ENCODE measurements at places on chromosomes 13 and 19.

DNA sequence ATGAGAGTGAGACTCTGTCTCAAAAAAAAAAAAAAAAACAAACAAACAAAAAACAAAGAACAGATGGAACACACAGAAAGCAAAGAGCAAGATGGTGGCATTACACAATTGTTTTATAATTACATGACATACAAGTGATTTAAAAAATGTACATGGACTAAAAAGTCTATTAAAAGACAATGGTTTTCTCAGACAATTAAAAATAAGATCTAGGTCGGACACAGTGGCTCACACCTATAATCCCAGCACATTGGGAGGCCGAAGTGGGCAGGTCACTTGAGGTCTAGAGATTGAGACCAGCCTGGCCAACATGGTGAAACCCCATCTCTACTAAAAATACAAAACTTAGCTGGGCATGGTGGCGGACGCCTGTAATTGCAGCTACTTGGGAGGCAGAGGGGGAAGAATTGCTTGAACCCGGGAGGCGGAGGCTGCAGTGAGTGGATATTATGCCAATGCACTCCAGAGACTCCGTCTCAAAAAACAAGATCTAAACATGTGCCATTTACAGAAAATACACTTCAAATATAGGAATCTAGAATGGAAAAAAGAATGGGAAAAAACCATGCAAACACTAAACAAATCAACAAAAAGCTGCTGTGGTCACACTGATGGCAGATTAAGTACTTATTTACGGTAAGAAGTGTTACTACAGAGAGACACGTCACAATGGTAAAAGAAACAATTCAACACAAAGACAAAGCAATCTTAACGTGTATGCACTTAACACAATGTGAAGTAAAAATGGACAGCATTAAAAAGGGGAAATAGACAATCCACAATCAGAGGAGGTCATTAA lies 26.7 kb downstream of the MIER2 start:
- no peak for DNase-seq

- DNase-seq: no peak
These were observed 175.2 kb downstream of the TDRD3 start for GRCh38 chr13:60572003-60572798.

DNA sequence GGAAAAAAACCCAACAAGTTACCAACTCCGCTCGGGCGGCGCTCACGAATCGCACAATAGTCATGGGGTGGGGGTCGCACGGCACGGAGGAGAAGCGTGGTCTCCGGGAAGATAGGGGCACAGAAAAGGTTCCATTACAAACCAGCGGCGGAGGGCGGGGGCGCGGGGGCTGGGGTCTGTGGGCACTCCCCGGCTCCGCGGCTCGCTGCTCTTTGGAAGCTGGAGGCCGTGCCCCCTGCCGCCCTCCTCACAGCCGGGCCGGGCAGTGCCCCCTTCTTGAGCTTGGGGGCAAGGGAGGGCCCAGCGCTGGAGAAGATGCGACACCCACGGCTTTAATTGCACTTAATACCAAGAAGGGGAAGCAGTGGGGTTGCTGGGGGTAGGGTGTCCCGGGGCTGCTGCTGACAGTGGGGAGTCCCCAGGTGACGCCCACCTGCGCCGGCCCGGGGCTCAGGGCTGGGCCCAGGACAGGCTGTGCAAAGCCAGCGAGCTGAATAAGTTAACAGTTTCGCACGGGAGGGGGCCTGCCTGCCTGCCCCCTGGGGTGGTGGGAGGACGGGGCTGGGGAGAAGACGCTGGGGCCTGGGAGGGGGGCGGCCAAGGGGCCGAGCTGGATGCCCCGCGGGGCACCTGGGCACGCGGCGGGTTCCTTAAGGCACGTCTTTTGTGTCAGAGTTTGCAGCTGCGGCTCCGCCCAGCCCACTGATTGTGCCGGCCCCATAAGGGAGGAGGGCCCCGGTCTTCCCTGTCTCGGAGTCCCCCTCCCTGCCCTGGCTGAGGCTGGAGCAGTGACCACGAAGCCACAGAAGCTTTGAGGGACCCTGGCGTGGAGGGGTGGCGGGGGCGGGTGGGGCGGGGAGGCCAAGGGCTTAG lies 9.8 kb downstream of the DCAF15 start:
- no peak for DNase-seq

DNA sequence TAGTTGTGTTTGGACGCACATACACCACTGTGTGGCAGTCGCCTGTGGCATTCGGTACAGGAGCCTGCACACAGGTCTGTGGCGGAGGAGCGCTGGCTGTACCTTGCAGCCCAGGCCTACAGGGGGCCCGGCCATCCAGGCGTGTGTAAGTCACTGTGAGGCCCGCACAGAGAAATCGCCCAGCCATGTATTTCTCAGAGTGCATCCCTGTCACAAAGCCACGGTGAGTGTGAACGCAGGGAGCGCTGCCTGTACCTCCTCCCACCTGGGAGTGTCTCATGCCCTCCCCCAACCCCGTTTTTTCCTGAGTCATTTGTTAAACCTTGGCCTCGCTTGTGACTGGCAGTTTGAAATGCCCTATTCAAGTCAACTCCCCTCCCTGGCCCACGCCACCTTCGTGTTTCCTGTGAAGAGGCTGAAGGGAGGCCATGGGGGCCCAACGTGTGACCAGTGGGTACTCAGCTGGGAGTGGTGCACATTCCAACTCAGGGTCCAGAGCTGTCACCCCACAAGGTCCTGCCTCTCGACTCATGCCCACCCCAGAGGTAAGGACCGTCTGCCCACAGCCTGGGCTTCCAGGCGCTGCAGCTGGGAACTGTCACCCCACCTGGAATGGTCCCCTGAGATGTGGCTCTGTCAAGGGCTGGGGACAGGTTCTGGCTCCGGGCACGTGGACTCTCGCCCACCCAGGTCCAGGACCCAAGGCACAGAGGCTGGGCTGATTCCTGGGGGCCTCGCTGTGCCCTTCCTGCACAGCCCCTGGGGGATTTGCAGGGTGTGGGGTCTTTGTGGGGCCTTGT lies 11.6 kb upstream of the RASA3 start:
- DNase-seq: peak; percentile 43

DNA sequence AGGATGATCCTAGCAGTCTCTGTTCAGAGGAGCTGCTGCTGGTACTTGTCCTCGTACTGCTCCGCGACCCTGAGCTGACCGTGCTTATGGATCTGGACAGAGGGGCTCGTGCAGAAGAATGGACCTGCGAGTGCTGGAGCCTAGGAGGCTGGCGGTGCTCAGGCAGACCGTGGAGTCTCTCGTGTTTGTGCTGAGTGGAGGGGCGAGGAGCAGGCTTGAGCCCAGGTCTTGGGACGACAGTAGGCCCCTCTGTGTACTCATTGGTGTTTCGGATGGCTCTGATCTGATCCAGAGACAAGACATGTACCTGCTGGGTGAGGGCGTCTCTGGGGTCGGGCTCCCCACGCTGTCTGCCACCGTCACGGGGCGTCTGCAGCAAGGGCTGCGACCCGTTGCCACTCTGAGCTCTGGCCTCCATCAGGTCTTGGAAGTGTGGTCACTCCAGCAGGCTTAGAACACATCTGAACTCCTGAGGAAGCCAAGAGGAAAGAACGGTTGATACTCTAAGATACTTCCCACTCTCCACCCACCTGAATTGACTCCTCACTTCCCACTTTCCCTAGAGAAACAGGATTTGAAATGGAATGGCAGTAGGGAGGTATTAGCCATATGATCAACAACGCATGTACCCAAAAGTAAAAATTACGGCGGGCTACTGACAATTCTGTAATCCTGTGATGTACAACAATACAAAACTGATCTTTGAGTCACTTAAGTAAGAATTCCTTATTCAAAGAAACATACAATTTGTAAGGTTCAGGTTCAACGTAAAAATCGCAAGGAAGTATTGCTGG lies 3.4 kb downstream of the SPRY2 start:
- DNase-seq: no peak

- DNase-seq: no peak
These were observed 47.1 kb upstream of the ANKRD10 start for GRCh38 chr13:110961959-110962358.

- no peak for DNase-seq
These were observed 63.5 kb downstream of the MYO9B start for GRCh38 chr19:17138937-17139598.

- DNase-seq: no peak
These were observed 10.8 kb downstream of the LDLR start for GRCh38 chr19:11100049-11100448.

GRCh38 chr19:21202865-21203494 lies 61.1 kb downstream of the ZNF431 start:
- no peak for DNase-seq

DNA sequence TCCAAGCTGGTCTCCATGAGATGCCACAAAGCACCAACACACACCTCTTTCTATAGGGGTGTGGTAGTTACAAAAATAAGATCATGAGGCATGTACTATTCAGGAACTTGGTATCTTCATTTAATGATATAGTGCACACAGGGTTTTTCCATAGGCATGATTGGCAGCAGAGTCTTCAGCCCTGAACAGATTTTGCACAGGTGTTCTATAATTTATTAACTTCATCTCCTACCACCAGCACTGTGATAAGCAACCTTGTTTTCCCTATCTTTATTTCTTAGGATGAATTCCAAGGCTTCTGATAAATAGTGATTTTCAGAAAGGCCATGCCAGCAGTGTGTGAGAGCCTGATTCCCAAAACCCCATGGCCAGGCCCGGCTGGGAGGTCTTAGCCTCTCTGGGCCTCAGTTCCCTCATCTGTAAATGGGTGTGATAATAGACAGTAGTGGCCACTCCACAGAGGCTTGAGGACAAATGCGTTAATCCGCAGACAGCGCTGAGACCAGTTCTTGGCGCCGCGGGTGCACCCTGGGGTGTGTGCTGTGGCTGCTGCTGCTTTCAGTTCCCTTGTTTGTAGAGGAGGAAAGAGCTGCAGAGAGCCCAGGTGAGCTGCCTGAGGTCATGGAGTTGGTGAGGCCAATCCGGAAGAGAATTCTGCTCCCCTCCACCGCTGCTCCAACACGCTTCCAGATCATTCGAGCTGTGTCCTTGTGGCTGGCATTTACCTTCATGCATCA lies 33.1 kb downstream of the DHRS12 start:
- DNase-seq: no peak

Measured in central memory CD8-positive, alpha-beta T cell (primary cell).